T-helper 2 cell (primary cell): ENCODE measurements at places on chromosomes 2 and 18.

- no peak for DNase-seq
Measured at GRCh38 chr18:10057894-10058791, 144.3 kb downstream of the VAPA start.

DNA sequence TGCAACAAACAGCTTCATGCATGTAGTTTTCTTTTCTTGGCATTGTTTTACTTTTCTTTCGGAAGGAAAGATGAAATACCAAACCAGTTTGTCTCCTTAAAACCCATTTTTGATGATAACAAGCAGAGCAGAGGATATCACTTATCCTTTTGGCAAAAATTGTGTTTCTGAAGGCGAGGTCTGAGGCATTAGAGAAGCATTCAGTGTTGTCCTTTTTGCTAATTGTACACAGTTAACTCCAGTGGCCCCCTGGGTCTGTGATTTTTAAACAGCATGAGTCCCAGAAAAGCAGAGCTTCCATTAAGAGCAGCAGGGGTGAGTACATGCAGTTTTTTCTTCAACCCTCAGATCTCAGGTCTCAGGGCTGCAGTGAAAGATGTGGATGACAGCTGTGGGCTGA is 41.3 kb downstream of the TTC39C start:
- DNase-seq = no peak

GRCh38 chr2:2874341-2874740 is 503.3 kb downstream of the EIPR1 start:
- DNase-seq = no peak

DNA sequence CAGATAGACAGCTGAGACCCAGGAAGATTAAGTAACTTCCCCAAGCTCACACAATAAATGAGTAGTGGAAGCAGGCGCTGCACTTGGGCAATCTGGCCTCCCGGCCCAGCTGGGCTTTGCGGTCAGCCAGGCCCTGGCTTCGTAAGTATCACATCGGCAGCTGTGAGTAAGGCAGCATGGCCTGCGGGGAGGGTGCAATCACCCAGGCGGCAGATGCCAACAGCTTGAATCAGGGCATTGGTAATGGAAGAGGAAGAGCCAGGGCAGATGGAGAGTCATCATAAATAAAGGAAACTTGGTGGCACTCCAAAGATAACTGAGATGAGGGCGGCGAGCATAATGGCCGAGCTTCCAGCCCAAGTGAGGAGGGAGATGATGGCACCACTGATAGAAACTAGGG is 217.9 kb upstream of the PID1 start:
- DNase-seq = no peak

DNA sequence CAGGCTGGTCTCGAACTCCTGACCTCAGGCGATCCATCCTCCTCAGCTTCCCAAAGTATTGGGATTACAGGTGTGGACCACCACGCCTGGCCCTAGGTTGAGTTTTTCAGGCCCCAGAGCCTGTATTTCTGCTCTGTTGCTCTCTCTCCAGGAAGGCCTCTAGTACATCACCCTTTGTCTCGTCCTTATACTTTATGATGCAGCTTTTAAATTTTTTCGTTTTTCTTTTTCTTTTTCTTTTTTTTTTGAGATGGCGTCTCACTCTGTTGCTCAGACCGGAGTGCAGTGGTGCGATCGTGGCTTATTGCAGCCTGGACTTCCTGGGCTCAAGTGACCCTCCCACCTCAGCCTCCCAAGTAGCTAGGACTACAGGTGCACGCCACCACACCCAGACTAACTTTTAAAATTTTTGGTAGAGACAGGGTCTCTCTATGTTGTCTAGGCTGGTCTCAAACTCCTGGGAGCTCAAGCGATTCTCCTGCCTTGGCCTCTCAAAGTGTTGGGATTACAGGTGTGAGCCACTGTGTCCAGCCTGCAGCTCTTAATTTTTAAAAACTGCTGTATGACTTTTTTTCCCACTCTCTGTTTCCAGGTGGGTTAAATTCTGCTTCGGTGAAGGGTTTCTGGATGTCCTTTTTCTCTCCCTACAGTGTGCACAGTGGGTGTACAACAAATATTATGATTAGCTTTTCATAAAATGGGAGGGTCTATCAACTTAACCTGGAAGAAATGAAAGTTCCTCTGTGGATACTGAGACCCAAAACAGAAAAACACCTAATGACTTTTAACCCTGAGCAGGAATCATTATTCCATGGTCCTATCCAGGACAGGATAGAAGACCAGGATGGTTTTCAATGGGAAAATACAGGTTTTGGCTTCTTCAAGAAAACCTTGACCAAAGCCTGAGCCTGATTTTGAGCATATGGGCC is 47.9 kb downstream of the DDX1 start:
- no peak for DNase-seq

DNA sequence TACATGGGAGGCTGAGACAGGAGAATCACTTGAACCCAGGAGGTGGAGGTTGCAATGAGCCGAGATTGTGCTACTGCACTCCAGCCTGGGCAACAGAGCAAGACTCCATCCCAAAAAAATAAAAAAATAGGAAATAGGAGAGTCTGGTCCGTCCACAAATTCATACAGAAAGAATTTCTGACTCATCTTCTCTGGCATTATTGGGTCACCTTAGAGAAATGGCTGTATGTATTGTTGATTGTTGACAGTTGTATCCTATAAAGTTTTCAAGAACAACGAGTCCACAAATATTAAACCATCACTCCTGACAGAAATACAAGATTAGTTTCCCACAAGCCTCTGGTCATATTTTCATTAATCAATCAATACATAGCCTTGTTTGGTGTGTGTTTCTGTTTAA is 20.4 kb downstream of the RBM43 start:
- no peak for DNase-seq

DNA sequence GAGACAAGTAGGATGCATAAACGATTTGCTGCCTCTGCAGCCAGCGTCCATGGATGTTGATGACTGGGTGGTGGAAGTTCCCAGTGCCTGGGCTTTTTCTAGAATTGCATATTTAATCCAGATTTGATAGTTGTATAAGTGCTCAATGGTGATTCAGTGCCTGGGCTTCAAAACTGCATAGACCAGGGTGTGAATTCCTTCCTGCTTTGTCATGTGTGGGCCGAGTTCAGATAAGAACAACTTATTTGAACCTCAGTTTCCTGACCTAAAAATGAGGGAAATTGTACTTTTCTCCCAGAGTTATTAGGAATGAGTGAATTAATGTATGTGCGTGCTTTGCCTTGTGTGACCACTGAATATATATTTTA is 154.6 kb downstream of the WDSUB1 start:
- DNase-seq = no peak

DNA sequence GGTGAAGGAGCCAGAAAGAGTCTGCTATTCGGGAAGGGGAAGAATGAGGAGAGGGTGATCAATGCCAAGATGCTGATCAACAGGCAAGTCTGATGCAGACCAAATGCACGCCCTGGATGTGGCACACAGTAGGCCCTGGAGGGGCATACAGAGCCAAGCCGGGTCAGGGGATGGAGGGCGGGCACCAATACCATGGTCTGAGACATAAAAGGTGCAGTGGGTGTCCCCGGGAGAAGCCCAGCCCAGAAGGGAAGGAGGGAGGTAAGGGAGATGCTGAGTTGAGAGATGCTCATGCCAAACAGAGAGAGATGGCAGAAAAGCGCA is 66.6 kb upstream of the ID2 start:
- no peak for DNase-seq

DNA sequence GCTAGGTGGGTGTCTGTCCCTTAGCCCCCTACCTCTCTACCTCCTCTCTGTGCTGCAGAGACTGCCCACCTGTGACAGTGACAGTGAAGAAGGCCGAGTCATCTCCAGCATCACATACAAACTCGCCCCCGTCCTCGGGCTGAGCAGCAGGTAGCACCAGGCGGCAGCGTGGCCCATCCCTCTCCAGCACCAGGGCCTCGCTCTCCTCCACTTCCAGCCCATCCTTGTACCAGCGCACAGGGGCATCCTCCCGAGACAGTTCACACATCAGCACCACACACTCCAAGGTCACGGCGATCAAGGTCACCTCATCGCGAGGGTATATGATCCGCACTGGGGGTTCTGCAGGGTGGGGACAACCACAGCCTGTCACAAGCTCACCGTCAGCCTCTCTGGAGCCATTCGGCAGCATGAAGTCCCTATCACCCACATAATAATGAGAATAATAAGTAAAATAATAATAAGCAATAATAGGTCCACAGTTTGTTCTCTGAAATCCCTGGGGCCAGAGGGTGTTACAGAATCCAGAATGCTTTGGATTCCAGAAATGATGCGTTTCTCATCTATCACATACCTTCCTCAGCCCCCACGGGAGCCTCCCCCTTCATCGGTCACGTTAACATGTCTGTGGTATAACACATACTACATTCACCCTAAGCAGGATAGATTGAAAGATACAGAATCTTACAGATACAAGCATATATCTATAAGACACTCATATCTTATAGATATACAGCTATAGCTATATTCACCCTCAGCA is 12.0 kb downstream of the OBSL1 start:
- DNase-seq = no peak

DNA sequence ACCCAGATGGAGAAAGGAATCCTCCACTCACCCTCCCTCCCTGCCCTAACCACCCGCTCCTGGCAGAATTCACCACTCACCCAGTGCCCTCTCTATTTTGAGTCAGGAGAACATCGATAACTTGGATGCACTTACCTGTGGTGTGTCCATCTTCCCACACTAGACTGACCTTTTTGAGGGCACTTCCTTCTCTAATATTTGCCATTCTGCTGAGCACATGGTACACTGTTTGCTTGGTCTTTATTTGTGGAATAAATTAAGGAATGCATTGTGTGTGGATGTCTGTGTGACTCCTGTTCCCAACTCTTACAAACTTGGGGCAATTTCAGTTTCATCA is 133.7 kb downstream of the ACKR3 start:
- no peak for DNase-seq

GRCh38 chr18:2902327-2902726 is 55.5 kb downstream of the EMILIN2 start:
- no peak for DNase-seq

- DNase-seq = no peak
Measured at GRCh38 chr18:21163647-21164547, 52.3 kb upstream of the ROCK1 start.

- no peak for DNase-seq
Measured at GRCh38 chr2:23387845-23388244, 2.9 kb downstream of the KLHL29 start.

DNA sequence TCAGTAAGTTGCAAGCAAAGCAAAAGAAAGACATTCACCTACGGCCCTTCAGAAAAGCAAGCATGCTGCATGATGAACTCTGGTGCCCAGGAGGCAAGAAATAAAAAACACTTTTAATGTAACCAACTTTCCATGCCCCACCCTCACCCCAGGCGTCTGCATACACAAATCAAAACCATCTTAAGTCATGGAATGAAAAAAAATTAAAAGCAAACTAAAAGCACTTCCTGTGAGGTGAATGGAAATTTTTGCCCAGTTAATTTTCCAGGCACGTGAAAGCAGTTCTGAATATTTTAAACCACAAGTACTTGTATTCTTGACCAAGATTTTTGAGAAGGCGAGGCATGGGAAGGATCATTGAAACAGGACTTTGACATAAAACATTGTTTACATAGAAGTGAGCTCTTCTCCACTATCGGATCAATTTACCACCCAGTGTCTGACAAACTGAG is 2.5 kb upstream of the ICOS start:
- DNase-seq = no peak

DNA sequence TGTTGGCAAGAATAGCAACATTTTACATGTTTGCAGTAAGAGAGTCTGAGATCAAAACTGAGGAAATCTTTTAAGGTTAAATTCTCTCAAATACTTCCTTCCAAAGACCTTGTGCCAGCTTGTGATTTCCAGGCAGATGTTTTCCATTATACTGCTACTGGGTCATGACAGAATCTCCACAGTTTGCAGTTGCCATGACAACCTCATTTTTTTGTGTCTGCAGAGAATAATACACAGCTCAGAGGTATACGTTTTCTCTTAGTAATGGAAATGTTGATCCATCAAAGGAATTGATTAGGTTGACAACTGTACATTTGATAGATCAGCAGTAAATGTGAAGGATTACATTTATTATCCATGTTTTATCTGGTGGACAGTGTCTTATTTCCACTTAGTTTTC is 29.1 kb upstream of the CSRNP3 start:
- DNase-seq = no peak

GRCh38 chr2:150107816-150108215 is 379.7 kb downstream of the RND3 start:
- DNase-seq = no peak

GRCh38 chr18:5066380-5066977 is 130.6 kb downstream of the AKAIN1 start:
- DNase-seq = no peak

- DNase-seq = no peak
Measured at GRCh38 chr2:215946586-215946985, 66.8 kb downstream of the MREG start.

GRCh38 chr2:71849607-71850305 is 297.9 kb downstream of the CYP26B1 start:
- DNase-seq = no peak

DNA sequence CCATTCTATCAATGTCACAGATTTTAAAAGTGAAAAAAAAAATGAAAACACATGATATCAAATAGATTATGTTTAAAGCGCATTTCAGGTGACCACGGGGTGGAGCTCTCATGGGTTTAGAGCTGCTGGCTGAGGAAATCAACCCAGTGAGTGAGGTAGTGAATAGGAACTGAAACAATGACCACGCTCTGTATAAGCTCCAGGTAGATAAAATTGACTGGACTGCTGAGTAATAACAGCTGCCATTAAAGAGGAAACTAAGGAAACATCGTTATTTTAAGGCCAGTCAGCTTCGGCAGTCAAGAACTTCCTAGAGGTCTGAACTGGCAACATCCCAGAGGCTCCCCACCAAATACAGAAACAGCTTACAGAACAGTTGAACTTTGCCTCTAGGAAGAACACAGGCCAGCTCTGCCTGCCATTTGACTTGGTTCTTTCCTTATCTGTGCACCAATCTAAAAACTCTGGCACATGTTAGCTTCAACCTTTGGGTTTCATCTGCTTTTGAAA is 185.9 kb downstream of the PDE1A start:
- no peak for DNase-seq

- no peak for DNase-seq
Measured at GRCh38 chr18:76668119-76668518, 154.2 kb upstream of the ZNF236 start.

- no peak for DNase-seq
Measured at GRCh38 chr2:162521871-162522650, 178.1 kb downstream of the GCA start.

- DNase-seq = no peak
Measured at GRCh38 chr2:30649278-30649677, 158.0 kb downstream of the CAPN13 start.

DNA sequence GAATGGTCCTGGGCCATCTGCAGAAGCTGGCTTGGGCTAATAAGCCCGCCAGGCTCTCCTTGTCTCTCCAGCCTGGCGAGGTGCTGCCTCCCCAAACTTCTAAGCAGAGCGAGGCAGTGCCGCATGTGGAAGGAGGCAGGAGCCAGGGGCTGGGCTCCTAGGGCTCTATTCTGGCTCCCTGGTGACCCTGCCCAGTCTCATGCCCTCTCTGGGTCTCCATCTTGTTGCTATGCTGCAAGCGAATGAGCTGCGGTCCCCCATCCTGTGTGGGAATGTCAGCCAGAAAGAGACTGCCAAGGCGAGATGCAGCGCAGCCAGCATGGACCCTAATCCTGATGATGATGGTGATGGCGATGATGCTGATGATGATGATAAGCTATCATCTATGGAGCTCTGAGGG is 48.7 kb downstream of the TNS1 start:
- no peak for DNase-seq
